ENCODE measurements at places on chromosomes 12 and 14.

DNA sequence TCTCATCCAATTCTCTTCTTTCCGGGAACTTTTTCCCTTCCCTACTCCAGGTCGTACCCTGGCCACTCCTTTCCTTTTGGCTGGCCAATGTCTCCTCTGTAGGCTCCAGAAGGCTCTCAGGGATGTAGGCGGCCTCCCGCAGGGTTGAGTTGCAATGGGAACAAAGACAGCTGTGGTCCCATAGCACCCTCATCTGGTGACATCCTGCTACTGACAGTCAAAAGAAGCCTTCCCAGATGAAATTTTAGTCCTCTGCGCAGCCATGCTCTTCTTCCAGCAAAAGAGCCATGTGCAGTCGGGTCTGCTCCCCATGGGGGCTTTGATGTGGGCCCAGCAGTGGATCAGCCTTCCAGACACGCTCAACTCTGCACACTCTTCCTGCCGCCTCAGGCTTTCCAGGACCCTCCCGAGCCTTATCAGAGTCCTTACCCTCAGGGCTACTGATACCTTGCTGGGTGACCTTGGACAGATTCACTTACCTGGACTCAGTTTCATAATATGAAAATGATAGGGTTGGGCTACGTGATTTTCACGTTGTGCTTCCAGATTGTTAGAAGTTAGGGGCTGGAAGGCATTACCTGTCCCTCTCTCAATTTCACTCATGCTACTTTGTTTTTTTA, 5.5 kb upstream of the CELA1 start:
- DNase-seq = peak; percentile 78

GRCh38 chr12:34350092-34351041, 328.1 kb downstream of the ALG10 start:
- DNase-seq = no peak

DNA sequence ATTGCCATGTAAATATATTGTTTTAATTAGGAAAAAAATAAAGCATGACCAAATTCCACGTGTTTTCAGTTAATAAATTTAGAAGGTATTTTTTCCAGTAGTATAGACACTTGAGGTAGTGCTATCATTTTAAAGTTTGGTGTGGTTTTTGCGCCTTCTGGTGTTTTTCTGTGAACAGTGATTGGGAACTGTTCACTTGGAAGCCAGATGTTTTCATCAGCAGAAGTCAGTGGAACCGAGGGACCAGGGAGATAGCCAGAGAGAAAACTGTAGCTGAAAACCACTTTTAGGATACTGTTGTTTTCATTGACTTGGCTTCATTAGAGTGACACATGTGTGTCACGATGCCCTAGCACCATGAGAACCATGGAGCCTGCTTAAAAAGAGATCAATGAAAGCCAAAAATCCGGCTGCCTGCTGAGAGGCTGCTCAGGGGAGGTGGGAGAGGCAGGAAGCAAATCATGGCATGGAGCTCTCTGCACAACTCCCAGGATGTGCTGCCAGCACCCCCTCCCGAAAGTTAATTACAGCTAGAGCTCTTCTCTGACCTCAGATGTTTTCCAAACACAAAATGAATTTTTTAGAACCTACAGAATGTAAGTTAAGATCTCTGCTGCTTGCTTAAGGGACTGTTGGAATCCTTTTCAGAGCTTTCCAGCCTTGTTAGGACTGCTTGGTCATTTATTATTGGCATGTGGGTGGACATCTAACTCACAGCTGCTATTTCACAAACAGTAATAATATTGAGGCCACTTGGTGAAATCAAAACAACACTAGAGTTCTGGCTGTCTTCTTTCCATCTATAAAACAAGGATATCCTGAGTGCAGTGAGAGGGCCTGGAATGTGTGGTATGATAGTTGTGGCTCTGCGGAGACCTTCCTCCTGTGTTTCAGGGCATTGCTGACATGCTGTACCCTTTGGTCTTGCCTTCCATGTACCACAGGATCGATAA, 192.3 kb downstream of the ANO4 start:
- DNase-seq = no peak

GRCh38 chr14:77290705-77291104, 19.7 kb upstream of the NGB start:
- no peak for DNase-seq

- no peak for DNase-seq
Observed at GRCh38 chr12:90899456-90900182, 55.4 kb downstream of the CCER1 start.

DNA sequence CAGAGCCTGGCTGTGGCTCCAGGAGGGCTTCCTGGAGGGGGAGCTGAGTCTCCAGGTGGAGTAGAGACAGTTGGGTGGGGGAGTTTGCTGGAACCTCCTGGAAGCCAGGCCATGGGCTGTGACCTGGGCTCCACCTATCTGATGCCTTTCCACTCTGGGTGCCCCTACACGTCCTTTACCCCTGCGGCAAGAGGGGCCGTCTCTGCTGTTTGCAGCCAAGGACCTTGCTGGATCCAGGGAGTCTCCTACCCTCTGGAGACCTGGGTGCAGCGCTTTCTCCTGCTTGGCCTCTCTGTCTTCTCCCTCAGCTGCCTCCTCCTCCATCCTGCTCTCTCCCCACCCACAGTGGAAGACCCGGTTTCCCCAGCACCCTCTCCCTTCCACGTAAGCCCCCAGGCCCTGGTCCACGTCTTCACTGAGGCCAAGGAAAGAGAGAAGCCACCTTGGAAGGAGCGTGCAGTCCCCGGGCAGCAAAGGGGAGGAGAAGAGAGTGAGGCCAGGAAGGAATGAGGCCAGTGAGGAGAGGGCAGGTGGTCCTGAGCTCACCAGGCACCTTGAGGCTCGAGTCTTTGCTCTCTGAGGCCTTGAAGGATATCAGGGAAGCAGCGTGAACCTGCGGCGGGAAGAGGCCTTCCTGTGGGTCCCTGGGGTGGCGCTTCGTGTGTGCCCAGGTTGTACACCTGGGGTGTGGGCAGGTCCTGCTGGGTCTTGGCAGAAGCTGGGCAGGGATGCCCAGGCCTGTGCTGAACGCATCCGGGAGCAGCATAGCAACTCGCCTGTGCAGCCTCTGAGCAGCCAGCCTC, 294.3 kb upstream of the RTL1 start:
- DNase-seq = no peak

- DNase-seq = no peak
Observed at GRCh38 chr14:36905272-36905888, 243.7 kb downstream of the PAX9 start.
